Activated naive CD4-positive, alpha-beta T cell treated with anti-CD3 and anti-CD28 coated beads, Interleukin-2, amount 50 U/mL, for 16 hours (primary cell): ENCODE measurements at places on chromosomes 1 and 21.

DNA sequence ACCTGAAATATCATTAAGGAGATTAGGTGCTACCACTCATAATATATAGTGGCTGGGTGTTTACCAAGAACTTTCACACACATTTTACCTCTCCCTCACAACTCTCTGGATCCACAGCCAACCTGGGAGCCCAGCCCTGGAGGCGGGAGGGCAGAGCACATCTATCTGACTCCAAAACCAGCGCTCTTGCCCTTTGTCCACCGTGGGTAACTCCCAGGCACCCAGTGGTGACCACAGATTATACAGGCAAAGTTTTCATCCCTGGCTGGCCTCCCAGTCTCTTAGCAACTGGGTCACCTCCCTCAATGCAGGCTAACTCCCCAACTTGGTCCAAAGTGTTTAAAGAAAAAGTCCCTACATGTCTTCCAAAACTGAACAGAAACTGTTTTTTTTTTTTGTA is 2.4 kb downstream of the PAQR7 start:
- no peak for DNase-seq

- peak; percentile 14 for DNase-seq
Observed at GRCh38 chr1:87325982-87326738, 2.5 kb upstream of the LMO4 start.

DNA sequence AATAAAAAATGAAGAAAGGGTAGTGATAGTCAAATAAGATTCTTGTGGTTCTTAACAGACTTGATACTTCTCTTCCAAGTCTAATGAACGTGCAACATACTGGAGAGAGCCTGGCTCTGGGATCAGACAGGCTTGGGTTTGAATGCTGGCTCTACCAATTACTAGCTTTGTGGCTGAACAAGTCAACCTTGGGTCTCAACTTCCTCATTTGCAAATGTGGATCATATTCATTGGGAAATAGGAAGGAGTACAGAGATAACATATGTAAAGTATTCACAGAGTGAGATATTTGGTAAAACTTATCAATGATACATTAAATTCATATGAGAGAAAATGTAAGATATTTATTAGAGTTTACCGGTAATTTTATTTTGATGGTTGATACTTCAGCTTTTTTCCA is 2.0 kb downstream of the EDEM3 start:
- DNase-seq = no peak

GRCh38 chr1:7912743-7913557 is 27.7 kb downstream of the TNFRSF9 start:
- no peak for DNase-seq

DNA sequence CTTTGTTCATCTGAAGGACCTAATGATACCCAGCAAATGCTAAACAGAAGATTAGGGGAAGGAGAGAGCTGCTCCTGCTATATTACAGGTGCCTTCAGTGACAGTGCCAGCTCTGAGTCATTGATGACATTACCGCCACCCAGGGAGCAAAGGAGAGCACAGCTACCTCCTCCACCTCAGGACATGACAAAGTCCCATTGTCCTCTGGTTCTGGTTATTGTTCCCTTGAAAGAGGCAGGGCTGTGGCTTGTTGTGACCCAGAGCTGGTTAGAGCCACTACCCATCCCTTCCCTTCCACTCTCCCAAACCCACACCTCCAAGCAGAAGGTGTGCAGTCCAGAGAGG is 363.5 kb upstream of the DUSP10 start:
- DNase-seq = no peak
